SK-MEL-5 (cell line): ENCODE measurements at places on chromosomes 6 and 20. TPM values are rescaled to one million over a fixed set of nuclear protein-coding genes. Genes with fewer than 3 reads are reported as not detected.

CTAGE9 gene
- not detected in 2 replicates for total RNA-seq

ZBTB22 gene
- 7.6 and 9.2 TPM in 2 replicates for total RNA-seq

SSTR4 gene
- total RNA-seq: not detected in 2 replicates

ATP6V1G2 gene
- 0.32 and 0.45 TPM in 2 replicates for total RNA-seq

XKR7 gene
- total RNA-seq: 0.03 and 0.11 TPM in 2 replicates

SOX4 gene
- 25.8 and 28.4 TPM in 2 replicates for total RNA-seq

RSPO3 gene
- not detected in 2 replicates for total RNA-seq

SLC22A16 gene
- not detected in 2 replicates for total RNA-seq

WFDC12 gene
- total RNA-seq: not detected in 2 replicates
